ENCODE measurements at places on chromosomes 16 and 17.

GRCh38 chr16:85291302-85292148 lies 179.3 kb upstream of the CIBAR2 start:
- peak; percentile 91 for DNase-seq

- DNase-seq, result no peak
Measured at GRCh38 chr17:16989230-16989952, 17.5 kb upstream of the TNFRSF13B start.

DNA sequence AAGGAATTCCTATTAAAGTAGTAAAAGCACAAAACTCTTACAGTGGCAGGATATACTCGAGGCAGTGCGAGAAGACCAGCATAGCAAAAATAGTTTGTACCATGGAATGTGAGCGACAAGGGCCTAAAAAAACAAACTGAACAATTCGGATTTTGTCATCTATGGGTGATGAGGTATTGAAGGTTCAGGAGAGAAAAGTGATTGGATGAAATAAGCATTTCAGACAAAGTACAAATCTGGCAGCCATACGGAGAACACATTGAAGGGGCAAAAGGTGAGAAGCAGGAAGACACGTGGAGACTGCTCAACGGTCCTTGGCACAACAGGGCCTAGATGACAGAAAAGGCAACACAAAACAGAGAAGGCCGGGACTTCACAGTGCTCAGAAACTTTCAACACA lies 22.5 kb downstream of the MYH10 start:
- no peak for DNase-seq

DNA sequence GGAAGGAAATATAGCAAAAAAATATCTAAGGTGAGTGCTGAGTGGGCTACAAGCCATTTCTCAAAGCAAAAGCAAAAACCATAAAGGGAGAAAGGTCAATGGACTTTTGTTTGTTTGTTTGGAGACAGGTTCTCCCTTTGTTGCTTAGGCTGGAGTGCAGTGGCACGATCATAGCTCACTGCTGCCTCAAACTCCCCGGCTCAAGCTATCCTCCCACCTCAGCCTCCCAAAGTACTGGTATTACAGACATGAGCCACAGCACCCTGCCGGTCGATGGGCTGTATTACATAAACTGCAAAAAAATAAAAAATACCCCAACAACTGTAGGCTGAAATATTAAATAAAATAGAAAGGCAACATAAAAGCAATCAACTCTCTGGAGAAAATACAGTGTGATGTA lies 3.5 kb upstream of the RBBP6 start:
- no peak for DNase-seq
